ENCODE measurements at places on chromosomes 12 and 14. TPM values are rescaled to one million over a fixed set of nuclear protein-coding genes. Genes with fewer than 3 reads are reported as not detected.

Gene CTSG
- total RNA-seq: not detected

Gene FERMT2
- 1.9 TPM for total RNA-seq

Gene P2RX2
- total RNA-seq: not detected

Gene STRAP
- total RNA-seq: 209 TPM

Gene HCAR3
- total RNA-seq: not detected

Gene LAG3
- 86.4 TPM for total RNA-seq

Gene AMN
- total RNA-seq: 2.0 TPM

Gene KERA
- not detected for total RNA-seq

Gene CCND2
- 867 TPM for total RNA-seq

Gene NEMF
- 53.0 TPM for total RNA-seq

Gene OLR1
- not detected for total RNA-seq

Gene KLRD1
- total RNA-seq: 6.9 TPM

Gene FOXA1
- 0.68 TPM for total RNA-seq

Gene RASSF9
- not detected for total RNA-seq

Gene LYZ
- 1.8 TPM for total RNA-seq

Gene DNAH10
- 0.20 TPM for total RNA-seq

Gene DDX11
- total RNA-seq: 117 TPM

Gene MYF5
- not detected for total RNA-seq

Gene FGF6
- not detected for total RNA-seq

Gene SPATA7
- 1.3 TPM for total RNA-seq

Gene GZMH
- total RNA-seq: 34.7 TPM

Gene C14orf132
- total RNA-seq: 0.61 TPM

Gene HAL
- total RNA-seq: 1.3 TPM

Gene TMPRSS12
- total RNA-seq: not detected

Measured in activated T-cell treated with anti-CD3 and anti-CD28 coated beads, Interleukin-2, amount 50 U/mL, for 4 hours (primary cell).